ENCODE measurements at places on chromosomes 16 and 17. TPM values are rescaled to one million over a fixed set of nuclear protein-coding genes. Genes with fewer than 3 reads are reported as not detected.

HEATR9 gene
- not detected for polyA plus RNA-seq

GEMIN4 gene
- polyA plus RNA-seq: 10.6 TPM

C17orf100 gene
- 0.71 TPM for polyA plus RNA-seq

CSH2 gene
- not detected for polyA plus RNA-seq

ZNF385C gene
- 0.09 TPM for polyA plus RNA-seq

RASL10B gene
- not detected for polyA plus RNA-seq

ASB16 gene
- polyA plus RNA-seq: not detected

PDILT gene
- polyA plus RNA-seq: not detected

EVPLL gene
- polyA plus RNA-seq: not detected

CALB2 gene
- not detected for polyA plus RNA-seq

SLC16A6 gene
- 14.0 TPM for polyA plus RNA-seq

WNT9B gene
- polyA plus RNA-seq: 0.19 TPM

ZNF232 gene
- 2.2 TPM for polyA plus RNA-seq
